ENCODE measurements at places on chromosomes 12 and 14.

DNA sequence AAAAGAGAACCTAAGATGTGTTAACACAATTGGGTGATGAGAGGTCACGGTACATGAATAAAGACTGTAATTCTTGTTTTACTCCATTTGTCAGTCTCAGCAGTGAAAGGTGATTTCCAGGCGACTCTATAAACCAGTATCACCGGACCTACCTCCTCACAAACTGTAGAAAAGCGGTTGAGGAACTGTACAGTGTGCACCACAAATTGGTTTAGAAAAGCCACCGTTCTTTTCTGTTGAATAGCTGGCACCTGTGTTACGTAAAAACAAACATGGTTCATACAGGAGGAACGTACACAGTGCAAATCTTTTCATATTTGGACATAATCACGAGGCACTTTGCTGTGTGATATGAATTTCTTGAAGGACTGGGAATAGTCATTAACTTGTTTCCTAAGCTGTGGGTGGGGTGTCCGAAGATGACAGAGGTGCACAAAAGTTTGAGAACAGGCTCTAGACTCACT, 663 bp downstream of the WASHC3 start:
- DNase-seq: no peak

DNA sequence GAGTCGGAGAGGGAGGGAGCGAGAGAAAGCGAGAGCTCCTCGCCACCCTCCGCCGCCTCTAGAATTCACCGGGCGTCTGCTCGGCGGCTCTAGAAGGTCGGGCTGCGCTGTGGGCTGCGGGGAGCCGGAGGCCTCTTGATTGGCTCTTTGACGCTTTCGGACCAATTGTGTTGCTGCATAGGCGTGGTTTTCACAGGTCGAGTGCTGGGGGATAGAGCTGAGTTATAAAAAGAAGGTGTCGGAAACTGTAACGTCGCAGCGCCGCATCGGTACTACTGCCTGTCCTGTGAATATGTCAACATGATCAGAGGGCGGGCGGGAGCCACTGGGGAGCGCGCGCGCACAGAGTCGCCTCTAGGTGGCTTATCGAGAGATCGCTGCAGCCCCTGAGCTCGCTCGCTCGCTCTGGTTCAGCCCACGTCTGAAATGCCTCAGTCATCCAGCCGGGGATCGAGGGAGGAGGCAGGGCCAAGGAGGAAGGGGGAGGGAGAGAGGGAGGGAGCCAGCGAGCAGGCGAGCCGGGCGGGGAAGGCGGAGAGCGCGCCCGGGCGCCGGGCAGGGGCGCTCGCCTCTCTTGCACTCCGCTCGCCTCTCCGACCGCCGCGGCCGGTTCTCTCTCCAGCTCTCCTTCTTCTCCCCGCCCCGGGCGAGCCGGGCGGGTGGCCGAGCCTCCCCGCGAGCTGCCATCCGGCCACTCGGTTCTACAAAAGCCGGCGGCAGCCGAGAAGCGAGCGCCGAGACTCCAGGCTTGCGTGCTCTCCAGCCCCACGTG, at the start of gene TBX3:
Gene TBX3 (minus strand): TSS at position 78 of the 772 bp plus-strand sequence. CDS start 975 bp downstream, outside the sequence.
- peak; percentile 70 for DNase-seq

DNA sequence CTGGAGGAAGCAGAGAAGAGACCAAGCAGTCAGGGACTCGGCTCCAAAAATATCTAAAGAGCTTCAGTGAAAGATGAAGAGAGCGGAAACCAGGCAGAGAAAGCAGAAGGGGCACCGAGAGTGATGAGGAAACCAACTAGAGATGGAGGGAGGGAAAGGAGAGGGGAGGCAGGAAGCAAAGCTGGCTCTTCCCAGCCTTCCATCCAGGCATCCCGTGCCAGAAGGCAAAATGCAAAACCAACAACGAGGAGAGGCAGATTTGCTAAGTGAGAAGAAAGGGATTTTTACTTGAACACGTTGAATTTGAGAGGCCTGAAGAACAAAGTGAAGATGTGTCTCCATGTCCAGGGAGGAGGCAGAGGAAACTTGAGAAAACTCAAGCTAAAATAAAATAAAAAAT, 90.1 kb downstream of the NUAK1 start:
- DNase-seq: no peak

GRCh38 chr12:116416166-116416565, 138.7 kb upstream of the MED13L start:
- no peak for DNase-seq

GRCh38 chr14:52944254-52944653, 6.6 kb downstream of the FERMT2 start:
- DNase-seq: no peak

- no peak for DNase-seq
These were observed 102.7 kb downstream of the LRRIQ1 start for GRCh38 chr12:85138833-85139232.

DNA sequence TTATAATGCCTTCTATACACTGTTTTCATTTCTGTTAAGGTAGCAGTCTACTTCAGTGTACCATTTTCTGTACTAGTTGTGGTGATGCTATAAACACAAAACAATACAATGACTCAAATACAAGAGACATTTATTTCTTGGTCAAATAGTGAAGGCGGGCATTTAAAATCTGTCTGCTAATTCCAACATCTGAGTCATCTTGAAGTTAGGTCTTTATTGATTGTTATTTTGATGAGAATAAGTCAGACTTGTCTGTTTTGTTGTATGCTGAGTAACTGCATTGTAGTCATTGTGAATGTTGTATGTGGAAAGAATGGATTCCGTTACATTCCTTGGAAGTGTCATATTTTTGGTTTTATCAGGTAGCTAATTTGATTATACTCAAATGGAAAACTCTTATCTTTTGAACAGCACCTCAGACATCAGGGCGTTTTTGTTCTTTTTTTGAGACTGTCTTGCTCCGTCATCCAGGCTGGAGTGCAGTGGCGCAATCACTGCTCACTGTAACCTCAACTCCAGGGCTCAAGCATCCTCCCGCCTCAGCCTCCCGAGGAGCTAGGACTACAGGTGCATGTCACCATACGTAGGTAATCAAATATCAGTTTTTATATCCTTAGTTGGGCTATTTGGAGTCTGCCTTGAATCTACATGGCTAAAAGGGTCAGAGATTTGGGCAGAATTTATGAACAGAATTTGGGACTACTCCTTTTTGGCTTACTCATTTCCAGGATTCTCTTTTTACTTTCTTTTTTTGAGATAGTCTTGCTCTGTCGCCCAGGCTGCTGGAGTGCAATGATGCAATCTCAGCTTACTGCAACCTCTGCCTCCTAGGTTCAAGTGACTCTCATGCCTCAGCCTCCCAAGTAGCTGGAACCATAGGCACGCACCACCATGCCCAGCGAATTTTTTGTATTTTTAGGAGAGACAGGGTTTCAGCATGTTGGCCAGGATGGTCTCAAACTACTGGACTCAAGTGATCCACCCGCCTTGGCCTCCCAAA, 56.8 kb downstream of the PAPLN start:
- DNase-seq: no peak

DNA sequence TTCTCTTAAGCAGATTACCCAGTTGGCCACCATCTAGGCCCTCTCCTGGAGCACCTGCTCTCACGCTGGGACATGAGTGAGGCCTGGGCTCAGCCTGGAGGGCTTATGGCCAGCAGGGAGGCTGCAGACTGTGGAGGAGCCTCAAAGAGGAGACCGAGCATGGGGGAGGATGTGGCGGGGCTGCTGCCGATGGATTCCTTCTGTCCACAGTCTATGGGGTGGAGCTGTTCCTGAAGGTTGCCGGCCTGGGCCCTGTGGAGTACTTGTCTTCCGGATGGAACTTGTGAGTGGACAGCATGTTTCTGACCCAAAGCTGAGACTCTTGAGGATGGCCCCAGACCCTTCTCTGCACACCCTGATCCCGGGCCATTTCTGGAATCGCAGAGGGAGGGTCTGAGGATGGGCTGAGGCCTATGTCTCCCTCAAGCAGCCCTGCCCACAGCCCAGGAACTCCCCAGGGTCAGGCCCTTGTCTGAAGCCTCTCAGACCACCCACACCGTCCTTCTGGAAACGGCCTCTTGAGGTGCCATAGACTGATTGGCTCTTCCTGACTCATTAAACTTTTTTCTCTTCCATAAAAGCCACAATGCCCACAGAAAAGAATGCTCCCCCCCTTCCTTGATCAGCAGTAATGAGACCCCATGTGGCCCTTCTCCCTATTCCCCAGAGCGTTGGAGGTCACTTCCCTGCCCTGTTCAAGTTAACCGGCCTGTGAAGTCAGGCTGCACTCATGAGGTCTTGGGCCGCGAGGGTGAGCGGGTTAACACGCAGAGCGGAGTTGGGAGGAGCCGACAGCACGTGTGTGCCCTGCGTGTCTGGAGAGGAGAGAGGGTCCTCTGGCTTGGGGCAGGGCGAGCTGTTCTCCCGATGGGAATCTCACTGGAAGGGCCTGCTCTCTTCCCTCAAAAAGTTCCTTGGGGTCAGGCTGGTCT, 49.0 kb downstream of the SLC8B1 start:
- DNase-seq: no peak

GRCh38 chr12:130143136-130143535, 19.1 kb upstream of the FZD10 start:
- no peak for DNase-seq

DNA sequence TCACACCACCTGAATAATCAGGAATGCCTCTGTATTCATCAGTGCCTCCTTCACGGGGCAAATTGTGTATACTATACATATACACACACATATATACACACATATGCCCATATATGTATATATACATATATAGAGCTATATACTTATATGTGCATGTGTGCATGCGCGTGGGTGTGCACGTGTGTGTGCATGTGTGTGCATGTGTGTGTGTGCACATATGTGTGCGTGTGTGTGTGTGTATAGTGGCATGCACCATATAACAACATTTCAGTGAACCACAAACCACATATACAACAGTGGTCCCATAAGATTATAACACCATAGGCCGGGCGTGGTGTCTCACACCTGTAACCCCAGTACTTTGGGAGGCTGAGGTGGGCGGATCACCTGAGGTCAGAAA, 35.7 kb downstream of the CFL2 start:
- no peak for DNase-seq

GRCh38 chr14:84095681-84096080, 1434.3 kb upstream of the FLRT2 start:
- DNase-seq: no peak

DNA sequence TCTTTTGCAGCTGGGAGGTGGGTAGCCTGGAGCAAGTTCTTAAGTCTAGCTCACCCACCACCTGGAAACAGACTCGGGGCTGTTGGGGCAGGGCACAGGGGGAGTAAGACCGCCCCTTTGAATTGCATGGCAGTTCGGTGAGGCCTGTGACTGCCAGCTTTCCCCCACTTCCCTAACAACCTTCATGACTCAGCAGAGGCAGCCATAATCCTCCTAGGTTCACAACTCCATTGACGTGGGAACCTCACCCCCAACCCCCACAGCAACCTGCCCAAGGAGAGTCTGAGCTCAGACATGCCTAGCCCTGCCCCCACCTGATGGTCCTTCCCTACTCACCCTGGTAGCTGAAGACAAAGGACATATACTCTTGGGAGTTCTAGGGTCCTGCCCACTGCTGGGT, 87.4 kb downstream of the NELL2 start:
- DNase-seq: no peak

GRCh38 chr14:94867946-94868771, 98.2 kb upstream of the GSC start:
- DNase-seq: no peak

- no peak for DNase-seq
These were observed 34.4 kb downstream of the CDK17 start for GRCh38 chr12:96365604-96366380.

GRCh38 chr14:35534873-35535482, 1.0 kb downstream of the INSM2 start:
- peak; percentile 66 for DNase-seq

GRCh38 chr12:30257618-30258017, 438.1 kb downstream of the IPO8 start:
- DNase-seq: no peak

DNA sequence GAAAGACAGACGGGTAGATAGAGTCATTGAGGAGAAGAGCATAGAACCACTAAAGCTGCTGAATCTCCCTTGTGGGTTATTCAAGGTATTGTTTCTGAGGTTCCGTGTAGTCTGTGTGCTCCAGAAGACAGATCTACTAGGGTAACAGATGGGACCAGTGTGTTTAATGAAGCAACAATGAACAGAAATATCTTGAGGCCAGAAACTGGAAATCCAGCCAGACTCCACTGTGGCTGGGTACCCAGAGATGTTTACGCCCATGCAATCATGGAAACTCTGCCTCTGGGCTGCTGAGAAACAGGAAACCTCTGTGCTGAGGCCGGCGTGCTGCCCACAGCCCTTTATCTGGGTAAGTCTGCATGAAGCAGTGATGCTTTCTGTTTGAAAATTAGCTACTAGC, 8.3 kb downstream of the PROX2 start:
- no peak for DNase-seq

DNA sequence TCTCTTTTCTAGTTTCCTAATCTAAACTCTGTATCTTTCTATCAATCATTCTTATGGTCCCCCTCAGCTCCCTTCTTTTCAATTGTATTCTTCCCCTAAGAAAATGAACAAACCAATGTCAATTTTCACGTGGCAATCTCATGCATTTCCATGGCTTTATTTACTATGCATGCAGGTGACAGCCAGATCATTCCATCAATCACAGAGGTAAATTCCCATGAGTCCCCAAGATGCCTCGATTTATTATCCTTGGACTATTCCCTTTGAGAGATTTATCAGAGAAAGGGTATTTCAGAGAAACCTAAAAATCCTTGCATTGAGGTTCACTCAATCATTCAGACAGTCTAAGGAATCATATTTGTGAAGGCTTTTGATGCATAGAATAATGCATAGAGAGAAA, 301.2 kb downstream of the DIO2 start:
- no peak for DNase-seq

GRCh38 chr14:20723488-20723887, 22.2 kb upstream of the EDDM3A start:
- DNase-seq: no peak
